ENCODE measurements at places on chromosomes 2 and 18.

DNA sequence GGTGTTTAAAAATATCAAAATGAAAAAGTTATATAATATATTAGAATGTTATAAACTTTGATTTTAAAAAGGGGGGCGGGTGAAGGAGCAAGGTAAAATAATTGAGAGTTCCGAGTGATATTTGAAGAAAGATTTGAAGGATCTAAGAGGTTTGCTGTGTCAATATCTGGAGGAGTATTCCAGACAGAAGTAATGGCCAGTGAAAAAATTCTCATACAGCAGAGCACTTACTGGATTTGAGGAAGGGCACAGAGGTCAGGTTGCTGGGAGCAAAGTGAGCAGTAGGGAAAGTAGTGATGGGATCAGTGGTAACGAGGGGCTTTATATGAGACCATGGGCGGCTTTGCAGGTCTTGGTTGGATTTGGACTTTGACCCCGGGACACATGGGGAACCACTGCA, 531.5 kb downstream of the ADCYAP1 start:
- DNase-seq = no peak

DNA sequence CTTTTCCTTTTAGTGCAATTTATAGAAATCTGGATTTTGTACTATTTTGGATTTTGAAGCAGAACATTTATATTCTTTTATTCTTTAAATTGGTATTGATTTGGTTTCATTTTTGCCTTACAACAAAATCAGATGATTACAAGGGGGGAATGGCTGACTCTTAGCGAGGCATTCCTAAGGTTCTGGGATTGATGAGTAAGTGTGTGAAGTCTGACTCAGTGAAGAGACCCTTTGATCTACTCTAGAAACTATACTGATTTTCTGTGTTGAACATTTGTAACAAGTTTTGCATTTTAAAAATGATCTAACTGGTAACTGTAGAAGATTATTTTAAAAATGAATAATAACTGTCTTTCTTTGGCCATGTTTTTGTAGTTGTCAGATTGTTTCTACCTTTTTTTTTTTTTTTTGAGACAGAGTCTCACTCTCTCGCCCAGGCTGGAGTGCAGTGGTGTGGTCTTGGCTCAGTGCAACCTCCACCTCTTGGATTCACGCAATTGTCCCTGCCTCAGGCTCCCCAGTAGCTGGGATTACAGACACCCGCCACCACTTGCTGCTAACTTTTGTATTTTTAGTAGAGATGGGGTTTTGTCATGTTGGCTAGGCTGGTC, 48.7 kb downstream of the TTC39C start:
- DNase-seq = no peak

GRCh38 chr18:62537042-62537894, 14.4 kb downstream of the ZCCHC2 start:
- DNase-seq = no peak

DNA sequence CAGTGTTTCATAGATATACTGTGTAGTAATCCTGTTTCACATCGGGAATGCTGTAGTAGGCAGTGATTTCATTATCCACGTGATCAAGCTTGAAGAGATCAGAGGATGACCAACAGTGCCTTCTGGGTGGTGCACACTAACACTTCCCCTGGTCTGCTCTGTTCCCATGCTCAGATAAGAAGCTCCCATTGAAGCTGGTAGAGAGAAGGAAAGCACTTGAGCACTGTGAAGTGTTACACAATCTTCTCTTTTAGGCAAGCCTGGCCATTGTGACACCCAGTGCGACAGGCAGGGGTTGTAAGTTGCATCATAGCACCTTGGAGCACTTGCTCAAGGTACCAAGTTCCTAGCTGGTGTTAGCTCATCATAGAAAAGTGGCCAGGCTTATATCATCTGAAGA, 30.6 kb upstream of the GPD2 start:
- no peak for DNase-seq

- DNase-seq = no peak
These were observed 792.7 kb downstream of the METTL4 start for GRCh38 chr18:1778496-1779178.

GRCh38 chr2:196101325-196101991, 32.8 kb upstream of the DNAH7 start:
- DNase-seq = no peak

GRCh38 chr18:8783994-8784530, 78.7 kb downstream of the MTCL1 start:
- no peak for DNase-seq

- no peak for DNase-seq
These were observed 794.4 kb upstream of the ID2 start for GRCh38 chr2:7887441-7887840.

DNA sequence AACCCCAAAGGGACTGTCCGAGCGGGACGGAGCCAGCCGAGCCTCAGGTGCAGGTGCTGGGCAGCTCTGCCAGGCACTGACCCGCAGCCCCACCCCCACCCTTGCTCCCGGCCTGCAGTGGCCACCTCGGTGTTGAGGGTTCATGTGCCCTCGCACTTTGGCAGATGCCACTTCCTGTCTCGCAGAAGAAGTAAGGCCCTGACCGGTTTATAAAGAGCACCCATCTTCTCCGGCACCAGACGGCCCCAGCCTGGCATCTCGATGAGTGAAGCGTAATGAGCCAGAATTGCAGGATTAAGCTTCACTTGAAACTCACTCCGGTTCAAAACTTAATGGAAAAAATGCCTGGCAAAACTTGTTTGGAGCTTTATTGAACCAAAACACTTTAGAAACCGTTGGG, 10.9 kb upstream of the NFATC1 start:
- DNase-seq = no peak

- no peak for DNase-seq
These were observed 910 bp downstream of the SRSF7 start for GRCh38 chr2:38750011-38750890.

DNA sequence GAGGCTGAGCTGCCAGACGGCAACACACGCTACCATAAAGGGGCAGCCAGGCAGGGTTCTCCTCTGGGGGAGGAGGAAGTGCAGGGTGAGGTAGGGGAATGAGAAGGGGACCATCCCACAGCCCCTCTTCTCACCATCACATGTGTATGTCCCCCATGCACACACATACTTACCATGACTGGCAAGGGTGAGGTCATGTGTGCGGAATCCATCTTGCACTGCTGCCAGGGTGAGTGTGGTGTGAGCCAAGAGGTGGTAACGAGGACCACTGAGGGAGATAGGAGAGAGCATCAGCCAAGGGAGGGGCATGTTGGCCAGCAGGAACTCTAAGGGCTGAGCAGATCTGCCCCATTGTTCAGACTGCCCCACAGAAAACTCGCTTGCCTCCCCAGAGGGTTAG, 7.1 kb downstream of the WDR54 start:
- DNase-seq = no peak

- DNase-seq = no peak
These were observed 239.0 kb upstream of the FANCL start for GRCh38 chr2:58480141-58480540.

DNA sequence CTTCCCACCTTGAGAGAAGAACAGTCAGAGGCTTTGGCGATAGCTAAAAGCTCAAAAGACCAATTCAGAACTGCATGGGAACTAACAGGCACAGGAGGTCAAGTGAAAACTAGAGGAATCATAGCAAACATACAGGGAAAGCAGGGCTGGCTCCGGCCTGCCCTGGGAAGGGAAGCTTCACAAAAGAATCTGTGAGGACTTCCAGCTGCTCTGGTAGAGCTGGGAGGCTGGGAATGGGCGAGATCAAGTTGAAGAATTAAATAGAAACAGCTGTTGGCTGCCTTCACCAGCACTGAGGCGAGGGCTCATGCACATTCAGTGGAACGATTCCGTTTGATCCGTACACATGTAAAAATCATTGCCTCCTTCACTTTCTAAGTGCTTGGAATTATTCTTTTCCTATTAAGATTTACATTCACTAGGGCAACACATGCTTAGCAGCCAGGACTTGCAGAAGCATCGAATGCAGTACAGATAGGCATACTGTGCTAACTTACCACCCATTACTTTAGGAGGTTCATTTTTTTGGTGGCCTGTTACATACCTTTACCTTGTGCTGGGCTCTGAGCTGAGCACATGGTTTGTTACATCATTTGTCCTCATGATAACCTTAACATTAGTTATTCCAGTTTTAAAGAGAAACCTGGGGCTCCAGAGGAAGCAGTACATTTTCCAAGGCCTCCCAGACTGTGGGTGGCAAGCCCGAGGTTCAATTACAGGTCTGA, 125.4 kb upstream of the RNF152 start:
- DNase-seq = no peak

DNA sequence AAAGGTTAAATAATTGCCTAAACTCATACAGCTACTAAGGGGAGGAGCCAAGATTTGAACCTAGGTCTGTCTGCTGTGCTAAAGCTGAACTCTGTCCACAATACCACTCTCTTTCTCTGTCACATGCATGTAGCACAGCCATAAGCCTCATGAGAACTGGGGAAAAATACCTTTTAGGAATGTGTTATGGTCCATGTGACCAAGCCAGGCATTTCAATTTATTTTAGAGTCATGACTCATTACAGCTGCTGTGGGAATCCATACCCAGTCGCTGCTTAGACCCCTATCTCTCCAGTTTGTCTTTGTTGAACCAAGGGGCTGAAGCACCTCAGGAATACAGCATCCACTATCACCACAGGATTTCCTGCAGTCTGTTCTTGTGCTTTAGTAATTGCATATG, 200.0 kb upstream of the SIX3 start:
- DNase-seq = no peak

- DNase-seq = no peak
These were observed 56.1 kb downstream of the SLC35F5 start for GRCh38 chr2:113700186-113700841.

Data from NCI-H2081 treated with DMSO at 0.1 percent for 48 hours (cell line).